ENCODE measurements at places on chromosomes 7 and 10. TPM values are rescaled to one million over a fixed set of nuclear protein-coding genes. Genes with fewer than 3 reads are reported as not detected.

Gene SPDYE1
- total RNA-seq, result not detected

GRCh38 chr7:48089046-48090003, at the start of gene UPP1:
UPP1 (plus strand) TSS chr7:48089265; CDS start chr7:48094784, 5,519 bp downstream.
- DNase-seq, result peak; percentile 96

DNA sequence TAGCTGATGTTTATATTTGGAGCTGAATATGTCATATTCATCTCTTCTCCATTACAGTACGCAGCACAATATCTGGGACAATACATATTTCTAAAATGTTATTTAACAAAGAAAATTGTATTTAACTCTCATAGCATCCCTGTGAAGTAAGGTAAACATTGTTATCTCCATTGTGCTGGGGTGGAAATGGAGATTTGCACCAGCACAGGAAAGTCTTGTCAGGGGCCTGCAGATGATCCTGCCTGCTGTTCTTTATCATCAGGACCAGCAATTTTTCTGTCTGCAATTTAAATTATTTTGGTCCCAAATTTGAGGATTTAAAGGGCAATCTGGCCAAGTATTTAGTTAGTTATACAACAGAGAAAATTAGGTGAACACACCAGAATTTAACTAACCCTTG, 144.4 kb downstream of the CPED1 start:
- DNase-seq, result no peak

DNA sequence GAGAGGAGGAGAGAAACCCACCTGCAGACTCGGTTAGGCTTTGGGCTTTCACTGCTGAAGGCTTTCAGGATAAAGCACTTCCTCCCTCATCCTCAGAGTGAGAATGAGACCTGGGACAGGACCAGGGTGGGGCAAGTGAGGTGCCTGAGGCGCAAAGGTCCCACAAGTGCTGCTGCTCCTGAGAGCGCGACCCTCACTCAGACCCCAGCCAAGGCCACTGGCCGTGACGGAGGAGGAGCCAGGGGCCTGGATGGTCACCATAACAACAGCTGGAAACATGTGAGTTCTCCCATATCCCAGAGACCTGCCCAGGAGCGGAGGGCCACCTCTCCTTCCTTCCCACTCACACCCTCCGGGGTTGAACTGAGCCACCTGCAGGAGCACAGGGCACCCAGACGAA, 46.9 kb upstream of the MKRN1 start:
- DNase-seq, result no peak

- DNase-seq, result no peak
Measured at GRCh38 chr10:6563075-6563474, 17.0 kb downstream of the PRKCQ start.

DNA sequence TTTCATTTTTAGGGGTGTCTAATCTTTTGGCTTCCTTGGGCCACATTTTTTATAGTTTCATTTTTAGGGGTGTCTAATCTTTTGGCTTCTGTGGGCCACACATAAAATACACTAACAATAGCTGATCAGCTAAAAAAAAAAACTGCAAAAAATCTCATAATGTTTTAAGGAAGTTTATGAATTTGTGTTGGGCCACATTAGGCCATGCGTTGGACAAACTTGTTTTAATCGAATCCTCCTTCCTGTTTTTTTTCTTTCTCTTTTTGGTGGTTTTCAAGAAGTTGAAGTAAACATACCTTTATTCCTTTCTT, 37.4 kb downstream of the ZNRF2 start:
- no peak for DNase-seq

Measured in psoas muscle (tissue), 8 donors.